Activated CD8-positive, alpha-beta memory T cell treated with anti-CD3 and anti-CD28 coated beads, Interleukin-2, amount 50 U/mL, for 4 hours (primary cell): ENCODE measurements at places on chromosomes 6 and 20.
A peak's percentile ranks its signal among the peaks of the same experiment; 100 is the strongest.

- DNase-seq = no peak
Observed at GRCh38 chr20:49669601-49670189, 44.0 kb downstream of the B4GALT5 start.

DNA sequence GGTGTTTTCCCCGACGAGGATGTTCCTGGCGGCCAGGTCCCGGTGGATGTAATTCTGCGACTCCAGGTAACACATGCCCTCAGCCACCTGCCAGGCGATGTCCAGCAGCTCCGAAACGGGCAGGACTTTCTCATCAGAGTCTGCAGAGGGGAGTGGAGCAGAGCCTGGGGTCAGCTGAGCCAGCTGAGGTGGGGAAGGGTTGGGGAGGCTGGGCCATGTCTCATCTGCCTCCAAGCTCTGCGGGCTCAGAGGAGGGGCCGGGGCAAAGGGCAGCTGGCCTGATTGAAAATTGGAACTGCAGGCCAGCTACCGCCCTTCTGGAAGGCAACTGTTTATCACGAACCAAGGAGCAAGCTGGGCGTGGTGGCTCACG, 6.4 kb downstream of the PTK6 start:
- DNase-seq = no peak

- DNase-seq = no peak
Observed at GRCh38 chr20:48685300-48685699, 142.5 kb downstream of the PREX1 start.

DNA sequence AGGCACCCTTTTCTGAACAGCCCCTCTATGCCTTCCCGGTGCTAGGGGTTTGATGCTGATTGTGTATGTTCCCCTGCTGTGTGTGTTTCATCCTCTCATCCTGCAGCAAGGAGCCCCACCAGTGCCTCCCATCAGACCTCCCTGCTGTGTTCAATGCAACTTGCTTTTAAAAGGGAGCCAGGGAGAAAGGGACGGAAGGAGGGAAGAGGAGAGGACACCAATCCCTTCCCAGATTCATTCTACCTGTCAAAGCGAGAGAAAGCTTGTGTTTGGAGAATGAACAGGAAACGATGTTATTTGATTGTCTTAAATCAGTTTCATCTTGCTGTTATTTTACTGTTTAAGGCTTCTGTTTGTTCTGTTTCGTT, 259.2 kb downstream of the ADGB start:
- no peak for DNase-seq

GRCh38 chr20:59566631-59567524, 37.5 kb upstream of the PHACTR3 start:
- no peak for DNase-seq

DNA sequence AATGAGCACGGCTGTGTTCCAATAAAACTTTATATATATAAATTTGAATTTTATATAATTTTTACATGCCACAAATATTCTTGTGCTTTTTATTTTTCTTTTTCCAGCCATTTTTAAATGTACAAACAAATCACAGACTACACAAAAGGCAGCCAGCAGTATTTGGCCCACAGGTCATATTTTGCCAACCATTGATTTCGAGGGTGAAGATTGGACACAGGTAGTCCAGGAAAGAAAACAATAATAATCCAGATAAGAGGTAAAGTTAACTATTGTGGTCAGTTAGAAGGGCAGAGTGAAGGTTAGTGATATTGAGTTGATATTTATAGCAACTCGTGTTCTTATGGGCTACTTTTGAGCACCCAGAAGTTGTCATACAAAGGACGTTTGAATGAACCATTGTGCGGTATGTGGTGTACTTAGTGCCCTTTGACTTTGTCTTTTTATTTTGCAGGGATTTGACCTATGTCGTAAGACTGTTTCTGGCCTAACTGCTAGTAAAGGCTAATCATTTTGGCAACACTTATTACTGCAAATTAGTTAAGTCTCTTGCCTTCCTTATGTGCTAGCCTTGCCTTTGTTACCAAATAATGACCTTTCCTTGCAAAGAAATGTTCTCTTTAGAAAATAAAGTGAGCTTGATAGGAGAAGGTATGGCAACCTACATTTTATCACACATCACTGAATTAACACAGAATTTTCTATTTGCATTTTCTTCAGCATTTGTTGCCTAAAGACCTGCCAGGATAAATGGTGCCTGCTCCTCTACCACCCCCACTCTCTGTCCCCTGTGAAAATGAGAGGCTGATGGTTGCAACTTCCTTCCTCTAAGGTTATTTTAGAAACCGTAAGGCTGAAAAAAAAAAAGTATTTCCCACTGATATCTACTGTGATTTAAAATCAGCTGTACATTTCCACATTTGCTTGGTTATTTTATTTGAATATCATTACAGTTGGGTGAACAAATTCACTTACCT, 493.9 kb upstream of the SOX4 start:
- DNase-seq = no peak

DNA sequence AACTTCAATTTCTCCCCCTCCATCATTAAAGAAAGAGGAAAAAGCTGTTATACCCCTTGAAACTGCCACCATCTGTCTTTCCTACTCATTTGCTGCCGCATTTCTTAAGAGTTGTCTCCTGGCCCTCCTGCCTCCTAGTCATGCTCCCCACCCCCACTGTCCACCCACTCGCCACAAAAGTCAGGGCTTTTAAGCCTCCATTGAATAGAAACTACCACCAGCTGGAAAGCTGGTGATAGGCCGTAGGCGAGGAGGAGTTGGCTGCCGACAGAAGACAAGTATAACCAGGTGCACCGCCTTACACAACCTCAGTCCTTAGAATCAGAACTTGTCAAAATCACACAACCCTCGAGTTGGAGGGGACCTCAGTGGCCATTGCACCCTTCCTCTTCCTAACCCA, 67.6 kb downstream of the B3GAT2 start:
- no peak for DNase-seq

DNA sequence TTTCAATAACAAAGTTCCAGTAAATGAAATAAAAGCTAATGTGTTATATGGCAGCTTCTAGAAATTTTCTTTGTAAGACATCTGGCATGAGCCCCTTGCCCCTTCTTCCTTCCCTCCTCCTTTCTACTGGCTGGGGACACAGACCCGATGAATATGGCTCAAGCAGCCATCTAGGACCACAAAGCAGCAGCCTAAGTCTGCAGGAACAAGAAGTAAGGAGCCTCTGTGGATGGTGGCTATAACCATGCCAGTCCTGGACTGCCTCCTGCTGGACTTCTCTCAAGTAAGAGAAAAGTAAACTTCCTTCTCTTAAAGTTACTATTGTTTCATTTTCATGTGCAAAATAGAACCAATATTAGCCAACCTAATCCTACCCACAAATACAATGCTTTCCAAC, 114.9 kb upstream of the DST start:
- no peak for DNase-seq

- no peak for DNase-seq
Observed at GRCh38 chr20:5393218-5393870, 76.6 kb upstream of the PROKR2 start.

DNA sequence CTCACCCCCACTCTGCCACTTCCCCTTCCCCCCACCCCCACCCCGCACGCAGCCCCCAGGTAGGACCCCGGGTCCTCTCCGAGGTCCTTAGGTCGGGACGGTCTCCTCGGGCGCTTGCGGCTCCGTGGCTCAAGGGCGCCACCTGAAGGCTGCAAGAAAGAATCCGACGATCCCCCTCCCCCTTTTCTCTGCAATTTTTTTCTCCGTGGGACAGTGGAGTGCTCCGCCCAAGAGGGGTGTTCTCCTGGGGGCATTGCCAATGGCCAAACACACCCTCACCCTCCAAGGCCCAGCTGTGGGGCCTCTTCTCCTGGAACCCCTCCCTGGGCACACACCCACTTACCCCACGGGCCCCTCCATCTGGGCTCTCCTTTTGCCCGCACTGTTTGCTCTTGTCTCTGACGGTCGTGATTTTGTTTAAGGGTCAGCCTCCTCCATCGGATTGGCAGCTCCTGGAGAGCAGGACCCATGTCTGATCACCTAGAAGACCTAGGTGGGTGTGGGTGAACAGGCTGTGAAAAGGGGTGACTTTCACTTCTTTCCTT, 1.1 kb upstream of the TMEM74B start:
- DNase-seq = peak; percentile 33

GRCh38 chr6:41560431-41561192, 14.4 kb downstream of the FOXP4 start:
- peak; percentile 81 for DNase-seq

GRCh38 chr6:83878902-83879644, 19.6 kb downstream of the CYB5R4 start:
- DNase-seq = no peak

DNA sequence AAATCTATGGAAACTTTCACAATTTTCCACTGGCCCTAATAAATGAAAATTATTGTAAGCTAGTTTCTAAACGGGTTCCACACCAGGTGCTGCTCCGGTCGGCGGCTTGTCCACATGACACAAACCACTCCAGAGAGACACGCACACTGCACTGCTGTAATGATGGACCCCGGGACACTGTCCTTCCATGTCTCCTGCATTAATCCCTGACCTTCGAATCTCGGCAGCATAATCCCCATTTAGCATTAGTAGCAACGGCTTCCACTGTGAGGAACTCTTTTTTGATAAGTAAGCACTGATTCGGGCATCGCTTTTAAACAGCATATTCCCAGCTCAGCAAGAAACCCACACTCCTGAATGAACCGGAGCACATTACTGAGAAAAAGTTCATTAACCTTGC, 43.5 kb downstream of the INSM1 start:
- no peak for DNase-seq

DNA sequence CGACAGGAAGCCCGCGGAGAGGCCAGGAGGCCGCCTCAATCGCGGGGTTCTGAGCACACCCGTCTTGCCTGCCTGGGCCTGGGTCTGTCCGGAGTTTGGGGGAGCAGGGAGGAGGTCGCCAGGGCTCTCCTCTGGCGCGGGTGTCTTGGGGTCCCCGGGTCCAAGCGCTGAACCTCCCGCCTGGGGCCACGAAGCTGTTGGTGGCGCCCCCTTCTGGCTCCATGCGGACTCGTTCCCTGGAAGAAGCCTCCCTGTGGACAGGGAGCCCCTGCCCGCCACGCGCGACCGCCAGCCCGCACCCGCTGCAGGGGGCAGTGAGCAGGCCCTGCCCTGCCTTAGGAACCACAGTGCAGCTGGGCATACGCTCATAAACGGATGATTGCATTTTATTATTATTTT, 44.7 kb downstream of the MCUR1 start:
- peak; percentile 26 for DNase-seq

DNA sequence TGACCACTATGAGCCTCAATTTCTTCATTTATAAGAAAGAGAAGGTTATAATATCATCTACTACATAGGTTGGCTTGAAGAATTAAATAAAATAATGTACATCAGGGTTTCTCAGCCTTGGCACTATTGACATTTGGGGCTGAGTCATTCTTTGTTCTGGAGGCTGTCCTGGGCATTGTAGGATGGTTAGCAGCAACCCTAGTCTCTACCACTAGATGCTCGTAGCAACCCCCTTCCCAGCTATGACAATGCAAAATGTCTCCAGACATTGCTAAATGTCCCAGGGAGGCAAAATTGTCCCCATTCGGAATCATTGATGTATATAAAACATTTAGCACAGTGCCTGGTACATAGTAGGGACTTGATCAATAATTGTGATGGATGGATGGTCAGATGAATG, 152.1 kb downstream of the KHDC1L start:
- no peak for DNase-seq

- DNase-seq = no peak
Observed at GRCh38 chr6:71336901-71337300, 48.3 kb downstream of the OGFRL1 start.

DNA sequence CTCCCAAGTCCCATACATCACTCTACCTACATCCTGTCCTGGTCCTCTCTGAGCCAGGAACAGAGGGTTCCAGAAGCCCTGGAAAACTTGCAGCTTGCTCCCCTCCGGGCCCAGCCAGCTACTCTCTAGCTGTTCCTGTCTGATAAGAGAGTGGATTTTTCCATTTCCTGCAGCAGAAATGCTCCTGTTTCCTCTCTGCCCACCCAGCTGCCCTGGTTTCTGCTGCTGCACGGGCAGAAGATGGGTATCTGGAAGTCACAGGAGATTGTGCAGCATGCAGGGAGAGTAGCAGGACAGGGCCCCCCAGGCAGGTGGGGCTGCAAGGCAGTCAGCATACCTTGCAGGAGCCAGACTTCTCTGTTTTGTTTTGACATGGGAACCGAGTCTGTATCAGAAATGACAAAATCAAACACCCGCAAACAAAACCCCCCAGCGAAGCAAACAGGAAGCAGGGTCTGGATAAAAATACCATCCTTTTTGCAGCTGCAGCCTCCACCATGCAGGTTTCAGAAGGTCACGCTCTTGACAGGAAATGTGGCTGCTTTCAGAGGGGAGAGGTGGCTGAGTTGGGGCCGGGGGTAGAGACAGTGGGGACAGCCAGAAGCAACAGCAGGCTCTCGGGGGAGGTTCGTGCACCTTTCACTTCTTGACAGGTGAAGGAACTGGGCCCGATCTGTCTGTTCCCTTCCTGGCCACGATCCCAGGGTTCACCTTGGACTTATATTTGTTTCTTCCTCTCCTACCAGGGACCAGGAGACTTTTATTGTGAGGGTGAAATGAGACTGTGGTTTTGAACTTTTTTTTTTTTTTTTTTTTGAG, 50.8 kb upstream of the FAM83D start:
- peak; percentile 63 for DNase-seq

DNA sequence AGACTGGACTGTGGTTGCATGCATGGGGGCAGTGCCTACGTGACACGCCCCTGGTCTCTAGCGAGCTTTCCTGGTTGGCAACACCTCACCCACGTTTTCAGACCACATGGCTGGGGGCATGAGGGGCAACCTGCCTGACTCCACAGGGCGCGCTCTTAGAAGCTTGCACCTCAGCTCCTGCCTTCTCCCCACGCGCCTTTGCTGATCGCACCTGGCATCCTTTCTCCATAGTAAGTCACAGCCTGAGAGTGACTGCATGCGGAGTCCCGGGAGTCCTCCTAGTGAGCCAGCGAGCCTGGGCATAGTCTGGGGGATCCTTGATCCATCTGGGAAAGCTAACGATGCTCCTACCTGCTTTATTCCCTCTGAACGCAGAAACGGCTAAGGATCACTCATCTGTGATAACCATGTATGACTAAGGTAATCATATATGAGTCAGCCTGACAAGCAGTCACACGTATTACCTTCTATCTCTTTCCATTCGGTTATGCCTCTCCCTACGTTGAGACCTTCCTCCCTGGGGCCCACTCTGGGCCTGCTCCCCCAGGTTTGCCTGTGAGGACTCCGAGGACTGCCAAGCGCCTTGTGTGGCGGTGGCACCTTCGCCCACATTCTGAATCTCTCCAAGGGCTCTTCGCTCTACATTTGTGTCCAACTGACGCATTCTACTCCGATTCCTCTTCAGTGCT, 4.5 kb downstream of the TCFL5 start:
- DNase-seq = no peak

DNA sequence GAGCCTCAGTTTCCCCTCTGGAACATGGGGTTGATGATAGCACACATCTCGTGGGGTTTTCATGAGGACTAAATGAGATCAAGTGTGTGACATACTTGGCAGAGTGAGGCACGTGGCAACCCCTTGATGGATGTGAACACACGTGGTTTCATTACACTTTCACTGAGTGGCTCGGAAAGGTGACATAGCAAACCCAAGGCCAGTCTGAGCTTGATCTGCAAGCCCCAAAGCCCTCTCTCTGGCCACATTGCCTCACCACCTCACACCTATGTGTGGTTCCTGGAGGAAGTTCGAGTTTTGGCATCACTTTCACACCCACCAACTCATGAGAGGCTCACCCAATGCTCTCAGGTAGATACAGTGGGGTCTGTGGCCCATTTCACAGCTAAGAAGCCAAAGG, 60.0 kb downstream of the CPNE5 start:
- DNase-seq = no peak
